ENCODE measurements at places on chromosomes 12 and 14.
A peak's percentile ranks its signal among the peaks of the same experiment; 100 is the strongest.

DNA sequence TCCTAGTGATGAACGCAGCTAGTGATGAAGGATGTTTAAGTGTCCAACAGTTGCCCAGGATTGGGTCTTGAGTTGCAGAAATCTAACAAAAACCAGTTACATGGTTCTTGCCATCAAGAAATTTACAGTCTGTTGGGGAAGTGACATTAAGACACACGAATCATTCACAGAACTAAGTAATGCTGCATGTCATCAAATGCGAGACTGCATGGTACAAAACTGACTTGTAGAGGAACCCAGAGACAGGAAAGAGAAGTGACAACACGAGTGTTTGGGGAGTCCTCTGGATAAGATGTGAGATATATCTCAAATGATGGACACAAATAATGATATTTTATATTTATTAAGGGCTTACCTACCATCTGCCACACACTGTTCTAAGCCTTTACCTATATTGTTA, 6.1 kb upstream of the SYNE3 start:
- no peak for DNase-seq

DNA sequence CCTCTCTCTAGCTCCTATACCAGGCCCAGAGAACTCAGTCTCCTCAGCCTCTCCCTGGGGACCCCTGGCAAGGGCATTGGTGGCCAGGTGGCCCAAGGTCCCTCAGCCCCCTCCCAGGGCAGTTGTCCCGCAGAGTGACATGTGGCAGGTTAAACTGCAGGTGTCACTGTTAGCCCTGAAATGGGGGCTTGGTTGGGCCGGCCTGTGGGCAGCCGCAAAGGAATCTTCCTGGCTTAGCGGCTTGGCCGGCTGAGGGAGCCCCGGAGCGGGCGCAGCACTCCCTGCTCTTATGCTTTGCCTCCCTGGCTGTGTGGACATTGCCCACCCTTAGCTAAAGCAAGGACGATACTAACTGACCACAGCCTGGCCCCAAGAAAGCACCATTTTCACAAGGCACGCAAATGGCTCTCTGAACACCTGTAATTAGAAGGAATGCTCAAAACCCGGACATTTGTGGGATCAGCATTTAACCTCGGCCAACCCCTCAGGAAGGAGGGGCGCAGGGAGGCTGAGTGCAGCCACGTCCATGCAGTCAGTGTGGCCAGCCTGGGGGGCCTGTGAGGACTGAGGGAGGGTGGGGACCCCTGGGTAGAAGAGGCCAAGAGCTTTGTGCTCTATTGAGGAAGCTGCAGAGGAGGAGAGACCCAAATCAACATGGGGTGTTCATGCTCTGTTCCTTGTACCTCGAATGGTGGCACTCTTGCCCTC, 82.2 kb downstream of the PAPOLA start:
- DNase-seq: peak; percentile 83

GRCh38 chr12:29781705-29782266, 2.0 kb downstream of the TMTC1 start:
- DNase-seq: no peak

GRCh38 chr12:83318386-83319098, 631.8 kb downstream of the TMTC2 start:
- no peak for DNase-seq

DNA sequence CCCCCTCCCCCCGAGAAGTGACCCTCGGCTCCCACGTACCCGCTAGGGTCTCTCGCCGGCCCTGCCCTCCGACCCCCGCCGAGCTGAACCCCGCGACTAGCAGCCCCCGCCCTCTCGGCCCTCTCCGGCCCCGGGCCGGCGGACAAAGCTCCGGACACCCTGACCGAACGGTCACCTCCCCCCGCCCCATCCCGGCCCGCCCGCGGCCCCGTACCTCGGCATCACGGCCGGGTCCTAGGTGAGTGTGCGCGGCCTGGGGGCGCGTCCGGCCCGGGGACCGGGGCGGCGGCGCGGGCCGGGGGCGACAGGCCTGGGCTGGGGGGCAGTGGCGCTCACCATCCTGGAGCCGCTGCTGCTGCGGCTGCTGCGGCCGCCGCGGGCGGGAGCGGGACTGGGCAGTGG, at the start of gene FIGNL2:
TSS of gene FIGNL2 (minus strand) at position 393 of the 402 bp plus-strand sequence. CDS start 26,305 bp downstream, outside the sequence.
- DNase-seq: no peak

DNA sequence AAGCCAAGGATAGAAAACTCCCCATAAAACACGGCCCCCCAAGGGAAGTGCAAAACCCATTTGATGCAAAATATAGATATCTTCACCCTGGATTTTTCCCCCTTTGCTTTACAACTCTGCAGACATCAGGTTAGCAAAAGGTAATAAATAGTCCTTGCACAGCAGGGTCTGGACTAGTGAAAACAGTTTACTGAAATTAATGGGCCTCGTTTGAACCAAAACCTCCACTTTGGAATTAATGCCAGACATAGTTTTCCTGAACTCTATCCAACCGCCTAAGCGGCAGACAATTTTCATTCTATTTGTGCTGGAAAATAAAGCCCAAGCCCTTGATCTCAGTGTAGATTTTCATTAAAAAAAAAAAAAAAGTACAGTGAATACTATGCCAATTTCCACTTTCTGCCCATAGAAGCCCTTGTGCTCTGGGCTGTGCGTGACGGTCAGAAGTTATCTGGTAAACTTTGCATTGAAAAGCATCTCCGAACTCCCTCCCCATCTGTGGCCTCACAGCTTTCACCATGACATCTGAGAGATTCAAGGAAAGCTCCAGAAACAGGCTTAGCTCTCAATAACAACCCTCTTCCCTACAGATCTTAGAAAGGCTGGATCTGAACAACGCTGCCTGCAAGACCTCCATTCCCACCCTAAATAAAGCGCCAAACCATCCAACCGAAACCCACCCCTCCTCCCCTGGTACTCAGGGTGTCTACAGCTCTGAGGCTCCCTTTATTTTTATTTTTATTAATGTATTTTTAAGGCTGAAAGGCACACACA, 11.0 kb upstream of the IRF2BPL start:
- DNase-seq: no peak

GRCh38 chr14:105849933-105850626, 323.7 kb downstream of the TMEM121 start:
- no peak for DNase-seq

- DNase-seq: no peak
These were observed 18.5 kb downstream of the DICER1 start for GRCh38 chr14:95138876-95139275.

GRCh38 chr12:117567644-117568216, 206.3 kb upstream of the NOS1 start:
- no peak for DNase-seq

- DNase-seq: no peak
These were observed 181.4 kb downstream of the EFCAB11 start for GRCh38 chr14:89773151-89773550.

GRCh38 chr12:4379405-4379804, at the start of gene FGF23:
TSS of gene FGF23 (minus strand) at chr12:4379712. CDS start at chr12:4379582, 130 bp downstream.
- peak; percentile 84 for DNase-seq

DNA sequence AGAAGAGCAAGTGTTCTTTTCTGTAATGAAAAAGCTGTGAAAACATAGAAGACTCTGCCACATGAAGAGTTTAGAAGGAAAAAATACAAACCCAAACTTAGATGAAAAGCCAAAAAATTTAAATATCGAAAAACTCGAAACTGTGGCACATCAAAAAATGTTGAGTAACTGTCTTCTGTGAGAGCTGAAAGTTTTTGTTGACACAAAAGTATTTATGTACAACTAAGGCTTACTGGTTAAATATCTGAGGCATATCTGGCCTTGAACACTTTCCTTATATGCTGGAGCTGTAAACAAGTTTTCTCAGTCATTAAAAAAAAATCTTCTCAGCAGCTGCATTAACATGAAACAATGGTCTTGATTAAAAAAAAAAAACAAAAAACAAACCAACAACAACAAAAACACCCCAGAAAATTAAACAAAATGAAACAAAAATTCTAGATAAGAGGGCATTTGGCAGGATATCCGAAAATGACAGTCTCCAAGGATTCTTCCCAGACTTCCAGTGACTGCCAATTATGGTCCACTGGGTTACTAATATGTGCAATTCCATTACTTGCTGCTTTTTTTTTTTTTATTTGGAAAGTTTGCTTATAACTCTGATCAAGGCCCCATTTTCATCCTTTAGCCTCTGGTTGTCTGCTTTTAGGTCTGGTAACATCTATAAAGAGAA, 84.7 kb upstream of the PAWR start:
- no peak for DNase-seq

DNA sequence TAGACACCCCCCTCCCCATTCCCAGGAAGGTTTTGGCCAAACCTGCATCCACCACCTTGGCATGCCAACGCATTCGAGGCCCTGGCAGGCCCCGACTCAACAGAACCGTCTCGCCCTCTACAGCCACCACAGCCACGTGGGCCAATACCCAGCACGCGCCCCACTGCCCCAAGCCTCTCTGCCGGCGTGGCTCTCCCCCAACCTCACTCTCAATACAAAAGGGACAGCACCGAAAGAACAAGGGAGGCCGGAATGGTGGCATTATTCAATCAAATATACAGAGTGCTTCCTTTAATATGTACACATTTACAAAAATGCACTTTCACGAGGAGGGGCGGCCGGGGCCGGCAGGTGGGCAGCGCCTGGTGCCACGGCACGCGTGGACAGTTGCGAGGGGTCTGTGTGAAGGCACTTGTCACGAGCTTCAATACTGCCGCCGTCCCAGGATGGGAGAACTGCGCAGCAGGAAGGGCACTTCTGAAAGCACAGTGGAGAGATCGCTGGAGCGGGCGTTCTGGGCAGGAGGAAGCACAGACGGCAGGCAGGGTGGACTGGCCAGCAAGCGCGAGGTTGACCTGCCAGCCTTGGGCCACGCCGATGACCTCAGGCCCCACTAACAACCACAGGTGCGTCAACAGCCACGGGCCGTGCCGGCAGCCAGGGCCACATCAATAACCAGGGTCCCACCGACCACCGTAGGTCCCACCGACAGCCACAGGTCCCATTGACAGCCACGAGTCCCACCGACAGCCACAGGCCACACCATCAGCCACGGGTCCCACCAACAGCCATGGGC, 26.9 kb downstream of the JAG2 start:
- DNase-seq: no peak

GRCh38 chr12:29581631-29582030, 84.1 kb upstream of the OVCH1 start:
- no peak for DNase-seq

GRCh38 chr14:101196795-101197590, 293.5 kb upstream of the RTL1 start:
- DNase-seq: peak; percentile 62

- no peak for DNase-seq
These were observed 22.4 kb downstream of the ASB2 start for GRCh38 chr14:93953739-93954515.

GRCh38 chr12:28884904-28885679, 264.0 kb upstream of the FAR2 start:
- DNase-seq: no peak

DNA sequence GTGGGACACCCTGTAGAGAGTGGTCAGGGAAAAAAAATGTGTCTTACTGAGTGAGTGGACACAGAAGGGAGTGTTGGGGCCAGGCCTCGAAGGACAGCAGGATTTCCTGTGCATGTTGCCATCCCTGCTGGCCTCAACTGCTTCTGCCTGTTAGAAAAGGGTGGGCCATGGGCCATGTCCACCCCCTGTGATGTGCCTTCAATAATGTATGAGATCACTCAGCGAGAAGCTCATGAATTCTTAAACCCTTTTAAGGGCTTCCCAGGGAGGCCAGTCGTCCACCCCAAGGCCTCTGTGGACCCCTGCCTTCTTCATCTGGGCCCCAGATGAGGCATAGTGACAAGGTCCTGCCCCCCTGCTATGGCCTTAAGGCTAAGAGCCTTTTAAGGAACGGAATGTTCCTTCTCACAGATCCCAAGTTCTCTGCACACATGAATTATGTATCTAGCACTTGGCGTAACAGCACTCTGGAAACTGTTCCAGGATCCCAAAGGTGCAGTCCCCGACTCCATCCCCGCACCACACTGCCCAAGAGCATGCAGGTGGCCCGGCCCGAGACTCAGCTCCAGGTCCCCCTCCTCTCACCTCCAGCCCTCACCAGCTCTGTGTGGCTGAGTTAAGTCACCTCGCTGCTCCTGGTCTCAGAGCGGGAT, 8.9 kb upstream of the C14orf132 start:
- no peak for DNase-seq

DNA sequence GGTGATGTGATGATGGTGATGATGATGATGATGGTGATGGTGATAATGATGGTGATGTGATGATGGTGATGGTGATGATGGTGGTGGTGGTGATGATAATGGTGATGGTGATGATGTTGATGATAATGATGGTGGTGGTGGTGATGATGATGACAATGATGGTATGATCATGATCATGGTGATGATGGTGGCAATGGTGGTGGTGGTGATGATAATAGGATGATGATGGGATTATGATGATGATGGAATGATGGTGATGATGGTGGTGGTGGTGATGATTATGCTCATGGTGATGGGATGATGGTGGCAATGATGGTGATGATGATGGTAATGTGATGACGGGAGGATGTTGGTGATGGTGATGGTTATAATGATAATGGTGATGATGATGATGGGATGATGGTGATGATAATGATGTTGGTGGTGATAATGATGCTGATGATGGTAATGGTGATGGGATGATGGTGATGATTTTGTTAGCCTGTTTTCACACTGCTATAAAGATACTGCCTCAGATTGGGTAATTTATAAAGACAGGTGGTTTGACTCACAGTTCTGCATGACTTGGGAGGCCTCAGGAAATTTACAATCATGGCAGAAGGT, 314.8 kb upstream of the SFSWAP start:
- no peak for DNase-seq

DNA sequence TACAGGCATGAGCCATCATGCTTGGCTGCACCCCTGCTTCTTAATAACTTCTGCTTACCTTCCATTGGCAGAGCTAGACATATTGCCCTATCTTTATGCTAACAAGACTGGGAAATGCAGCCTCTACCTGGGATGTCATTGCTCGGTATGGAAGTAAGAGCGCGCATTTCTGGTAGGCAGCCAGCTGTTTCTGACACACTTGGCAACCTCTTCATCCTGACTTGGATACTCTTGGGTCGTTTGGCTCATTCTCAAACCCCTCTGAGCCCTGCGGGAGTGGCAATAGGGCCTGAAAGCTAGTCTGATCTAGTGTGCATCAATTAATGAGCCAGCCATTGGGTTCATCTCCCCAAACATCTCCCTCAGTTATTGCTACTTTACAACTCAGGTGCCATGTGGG, 5.4 kb upstream of the PLBD1 start:
- DNase-seq: no peak

DNA sequence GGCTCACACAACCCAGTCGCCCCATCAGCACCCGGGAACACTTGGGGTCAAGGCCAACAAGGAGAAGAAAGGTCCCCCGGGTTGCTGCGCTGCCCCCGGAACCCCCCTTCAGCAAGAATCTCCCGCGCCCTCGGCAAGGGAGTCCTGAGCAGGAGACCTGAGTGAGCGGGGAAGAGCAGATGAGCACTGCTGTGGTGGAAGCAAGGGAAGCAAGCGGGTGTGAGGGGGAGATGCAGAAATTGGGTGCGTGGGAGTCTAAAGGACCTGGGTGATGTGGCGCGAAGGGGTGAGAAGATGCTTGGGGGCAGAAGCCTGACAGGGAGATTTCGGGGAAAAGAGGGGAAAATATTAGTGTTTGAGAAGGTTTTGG, 105.5 kb upstream of the PRB2 start:
- no peak for DNase-seq

- DNase-seq: peak; percentile 49
These were observed 1.0 kb downstream of the NACA start for GRCh38 chr12:56723889-56724700.

GRCh38 chr12:132288516-132289215, 40.7 kb downstream of the GALNT9 start:
- no peak for DNase-seq

- DNase-seq: no peak
These were observed 17.3 kb downstream of the PCNX1 start for GRCh38 chr14:70924521-70924920.
